ENCODE measurements at places on chromosomes 7 and 10.

GRCh38 chr10:108956149-108956548 is 967.2 kb downstream of the XPNPEP1 start:
- DNase-seq = peak; percentile 42

GRCh38 chr10:133000648-133001047 is 58.3 kb upstream of the CFAP46 start:
- no peak for DNase-seq

GRCh38 chr10:24791084-24791726 is 67.5 kb upstream of the ARHGAP21 start:
- DNase-seq = no peak

DNA sequence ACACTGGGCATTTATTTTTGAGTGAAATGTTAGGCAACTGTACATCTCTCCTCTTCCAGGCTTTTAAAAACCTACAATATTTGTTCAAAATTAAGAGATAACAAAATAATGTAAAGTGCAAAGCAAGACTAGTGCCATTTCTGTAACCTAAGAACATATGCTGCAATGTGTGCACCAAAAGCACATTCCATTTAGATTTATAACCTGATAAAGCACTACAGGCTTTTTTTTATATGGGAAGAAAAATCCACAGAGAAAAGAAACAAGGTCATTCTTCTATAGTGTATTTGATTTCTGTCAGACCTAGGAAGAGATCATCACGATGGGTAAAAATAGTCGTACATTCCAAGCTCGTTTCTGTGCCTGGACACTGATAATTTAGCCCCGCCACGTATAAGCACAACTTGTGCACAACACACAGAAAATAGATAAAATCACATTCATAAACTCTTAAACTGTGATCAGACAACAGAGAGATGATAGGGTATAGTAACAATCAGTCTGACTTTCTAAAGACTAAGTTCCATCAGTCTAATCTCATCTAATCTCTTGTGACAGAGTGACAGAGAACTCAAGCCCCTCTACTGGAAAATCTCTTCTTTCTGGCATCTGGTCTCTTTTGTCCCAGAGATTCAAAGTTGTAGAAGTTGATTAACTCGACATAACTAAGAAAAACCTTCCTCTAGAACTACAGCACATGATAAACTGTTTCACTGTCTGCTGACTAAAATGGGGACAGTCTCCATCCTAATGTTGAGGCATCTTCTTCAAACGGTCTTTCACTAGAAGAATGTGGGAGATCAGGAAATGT is 6.7 kb downstream of the LAMB1 start:
- DNase-seq = peak; percentile 66

DNA sequence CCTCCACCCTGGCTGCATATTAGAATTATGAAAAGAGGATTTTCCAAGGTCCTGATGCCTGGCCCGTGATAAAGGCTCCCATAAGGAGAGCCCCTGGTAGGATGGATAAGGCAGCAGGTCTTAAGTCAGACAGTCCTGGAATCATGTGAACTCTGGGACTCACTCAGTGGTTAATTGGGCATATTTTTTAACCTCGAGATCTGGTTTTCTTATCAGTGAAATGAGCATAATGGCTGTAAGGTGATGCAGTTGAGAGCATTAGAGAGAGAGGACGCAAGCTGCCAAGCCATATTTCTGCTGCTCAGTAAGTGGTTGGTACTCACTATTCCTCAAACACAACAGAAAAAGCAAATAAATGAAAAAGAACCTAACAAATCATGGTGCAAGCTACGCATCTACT is 37.8 kb downstream of the TARP start:
- DNase-seq = no peak

DNA sequence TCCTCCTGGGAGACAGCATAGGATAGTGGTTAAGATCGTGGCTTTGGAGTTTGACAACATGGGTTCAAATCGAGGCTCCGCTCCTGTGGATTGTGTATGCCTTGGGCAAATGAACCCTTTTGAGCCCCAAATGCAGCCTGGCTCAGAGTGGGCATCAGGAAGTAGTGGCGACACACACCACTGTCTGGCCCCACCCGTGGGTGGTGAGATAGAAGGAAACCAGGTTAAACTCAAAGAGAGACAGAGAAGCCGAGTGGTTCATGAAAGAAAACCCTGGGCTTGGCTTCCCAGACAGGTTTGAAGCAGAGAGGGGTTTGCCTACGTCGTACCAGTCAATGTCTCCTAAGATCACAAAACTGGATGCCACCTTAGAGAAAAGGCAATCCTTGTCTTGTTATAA is 57.7 kb downstream of the PRTFDC1 start:
- no peak for DNase-seq
